Cardiac fibroblast (primary cell): ENCODE measurements at places on chromosomes 16 and 17.

GRCh38 chr17:57110152-57110542, 25.1 kb downstream of the AKAP1 start:
- DNase-seq = no peak

- no peak for DNase-seq
These were observed 7.2 kb downstream of the SUPT4H1 start for GRCh38 chr17:58344791-58345157.

- DNase-seq = no peak
These were observed 18.2 kb upstream of the KCNJ12 start for GRCh38 chr17:21357696-21358656.

DNA sequence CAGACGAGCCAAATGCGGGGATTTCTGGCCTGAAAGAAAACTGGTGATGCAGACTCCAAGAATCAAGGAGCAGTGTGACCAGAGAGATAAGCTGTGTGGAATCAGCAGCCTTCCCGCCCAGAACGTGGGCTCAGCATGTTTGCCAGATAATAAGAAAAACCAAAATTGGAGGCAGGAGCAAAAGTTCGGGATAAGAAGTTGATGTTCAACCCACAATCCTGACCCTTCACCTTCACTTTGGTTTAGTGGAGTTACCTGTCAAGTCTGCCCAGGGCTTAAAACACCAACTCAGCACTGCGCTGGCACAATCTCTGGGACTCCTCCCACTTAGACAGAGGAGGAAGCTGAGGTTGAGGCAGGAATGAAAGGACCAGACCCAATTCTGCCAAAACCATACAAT, 3.1 kb downstream of the SLC43A2 start:
- no peak for DNase-seq

GRCh38 chr17:78739331-78739931, 42.6 kb downstream of the CYTH1 start:
- DNase-seq = no peak

DNA sequence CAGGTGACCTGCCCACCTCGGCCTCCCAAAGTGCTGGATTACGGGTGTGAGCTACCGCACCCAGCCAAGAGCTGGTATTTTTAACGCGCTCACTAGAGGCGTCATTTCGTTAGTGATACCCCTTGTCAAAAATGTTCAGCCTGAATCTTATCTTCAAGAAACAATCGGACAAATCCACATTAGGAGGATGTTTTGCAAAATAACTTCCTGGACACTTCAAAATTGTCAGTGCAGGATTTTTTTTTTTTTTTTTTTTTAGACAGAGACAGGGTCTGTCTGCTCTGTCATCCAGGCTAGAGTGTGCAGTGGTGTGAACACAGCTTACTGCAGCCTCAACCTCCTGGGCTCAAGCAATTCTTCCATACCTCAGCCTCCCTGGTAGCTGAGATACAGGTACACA, 63.0 kb downstream of the RMI2 start:
- DNase-seq = no peak

GRCh38 chr16:27110524-27110896, 43.8 kb downstream of the C16orf82 start:
- no peak for DNase-seq
